ENCODE measurements at places on chromosomes 6 and 20.

DNA sequence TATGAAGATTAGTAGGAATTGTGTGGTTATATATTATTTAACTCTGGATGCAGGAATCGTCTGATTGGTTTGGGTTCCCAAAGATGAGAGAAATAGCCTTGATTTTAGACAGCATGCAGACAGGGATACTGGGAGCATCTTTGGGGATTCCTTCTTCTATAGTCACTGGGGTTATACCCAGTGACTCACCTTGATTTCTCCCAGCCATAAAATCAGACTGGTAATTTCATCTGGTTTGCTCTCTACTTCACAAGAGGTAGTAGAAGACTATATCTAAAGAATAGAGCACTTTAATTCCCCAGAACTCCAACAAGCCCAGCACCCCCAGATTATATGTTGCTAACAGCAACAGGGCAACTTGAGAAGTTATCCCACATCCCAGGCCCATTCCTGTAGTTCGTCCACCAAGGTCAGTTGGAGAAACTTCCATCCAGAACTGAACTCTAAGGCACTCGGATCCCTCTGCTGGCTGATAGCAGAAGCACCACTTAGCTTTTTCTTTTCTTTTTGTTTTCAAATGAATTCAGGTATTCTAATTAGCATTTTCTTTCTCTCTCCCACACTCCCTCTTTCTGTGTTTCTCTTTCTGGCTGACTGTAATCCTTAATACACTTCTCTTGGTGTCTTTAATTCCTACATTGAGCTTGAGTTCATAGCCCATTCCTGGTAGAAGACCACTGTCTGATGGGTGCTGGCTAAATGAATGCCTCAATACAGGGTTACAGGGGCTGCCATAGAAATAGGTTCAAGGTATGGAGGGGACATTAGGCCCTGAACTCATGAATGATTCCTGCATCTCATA is 20.4 kb upstream of the EFHC1 start:
- no peak for DNase-seq

- no peak for DNase-seq
Observed at GRCh38 chr20:23000232-23000947, 34.7 kb upstream of the SSTR4 start.

DNA sequence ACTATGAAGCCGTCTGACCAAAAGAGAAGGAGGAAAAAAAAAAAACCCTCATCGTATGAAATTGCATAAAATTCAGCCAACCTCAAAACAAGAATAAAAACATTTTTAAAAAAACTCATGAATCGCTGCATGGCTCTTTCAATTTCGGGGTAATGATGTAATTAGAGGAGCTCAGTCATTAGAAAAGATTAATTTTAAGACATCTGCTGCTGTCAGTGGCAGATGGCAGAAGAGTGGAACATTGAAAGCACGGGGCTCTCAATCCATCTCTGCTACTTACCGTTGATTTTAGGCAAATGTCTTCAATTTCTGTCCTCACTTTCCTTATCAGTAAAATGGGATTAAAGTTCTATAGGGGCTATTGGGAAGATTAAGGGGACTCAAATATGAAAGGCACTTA is 79.1 kb downstream of the EYA2 start:
- DNase-seq: no peak

GRCh38 chr6:148037496-148037895 is 305.1 kb upstream of the SASH1 start:
- DNase-seq: no peak

DNA sequence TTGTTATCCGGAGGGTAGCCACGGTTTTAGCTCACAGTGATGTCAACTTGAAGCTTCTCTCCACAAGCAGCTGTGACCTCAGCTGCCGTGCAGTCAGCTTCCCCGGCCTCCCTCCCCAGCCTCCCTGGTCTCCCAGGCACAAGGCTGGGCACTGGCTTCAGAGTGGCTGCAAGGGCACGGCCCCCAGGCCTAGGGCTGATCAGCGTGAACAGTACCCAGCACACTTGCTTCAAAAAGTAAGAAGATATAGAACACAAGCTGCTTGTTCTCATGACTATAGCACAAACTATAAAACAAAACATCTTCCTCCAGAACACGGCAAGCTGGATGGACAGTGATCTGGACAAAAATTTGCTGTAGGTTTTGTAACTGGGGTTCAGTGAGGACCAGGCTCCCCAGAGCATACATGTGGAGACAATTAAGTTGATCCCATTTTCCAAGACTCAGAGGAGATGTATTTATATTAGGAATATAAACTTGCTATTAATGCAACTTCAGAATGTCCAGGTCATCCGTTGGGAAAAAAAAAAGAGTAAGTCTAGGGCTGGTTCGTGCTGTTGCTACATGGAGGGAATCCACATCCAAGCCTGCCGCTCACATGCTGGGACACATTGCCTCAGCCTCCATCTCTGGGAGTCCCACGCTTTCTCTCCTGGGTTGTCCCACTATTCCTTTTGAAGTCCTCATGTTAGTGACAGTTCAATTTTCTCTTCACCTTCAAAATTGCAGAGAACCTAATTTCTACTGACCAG is 199.4 kb upstream of the THBS2 start:
- no peak for DNase-seq

DNA sequence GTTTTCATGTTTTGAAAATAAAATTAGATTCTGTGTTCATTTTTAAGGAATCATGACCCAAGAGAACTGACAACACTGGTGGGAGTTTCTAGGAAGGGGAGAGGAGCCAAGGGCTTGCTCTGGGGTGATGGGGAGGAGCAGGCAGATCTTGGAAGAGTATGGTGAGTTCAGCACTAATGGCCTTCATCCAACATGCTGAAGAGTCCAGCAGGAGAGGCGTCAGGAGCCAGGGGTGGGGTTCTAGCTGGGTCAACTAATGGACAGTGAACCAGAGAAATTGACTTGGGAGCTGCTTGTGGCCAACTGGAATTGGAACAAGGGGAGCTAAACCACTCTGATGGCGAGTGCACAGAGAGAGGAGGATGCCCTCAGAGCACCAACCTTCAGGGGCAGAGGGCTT is 107.1 kb downstream of the MRPL14 start:
- DNase-seq: no peak

DNA sequence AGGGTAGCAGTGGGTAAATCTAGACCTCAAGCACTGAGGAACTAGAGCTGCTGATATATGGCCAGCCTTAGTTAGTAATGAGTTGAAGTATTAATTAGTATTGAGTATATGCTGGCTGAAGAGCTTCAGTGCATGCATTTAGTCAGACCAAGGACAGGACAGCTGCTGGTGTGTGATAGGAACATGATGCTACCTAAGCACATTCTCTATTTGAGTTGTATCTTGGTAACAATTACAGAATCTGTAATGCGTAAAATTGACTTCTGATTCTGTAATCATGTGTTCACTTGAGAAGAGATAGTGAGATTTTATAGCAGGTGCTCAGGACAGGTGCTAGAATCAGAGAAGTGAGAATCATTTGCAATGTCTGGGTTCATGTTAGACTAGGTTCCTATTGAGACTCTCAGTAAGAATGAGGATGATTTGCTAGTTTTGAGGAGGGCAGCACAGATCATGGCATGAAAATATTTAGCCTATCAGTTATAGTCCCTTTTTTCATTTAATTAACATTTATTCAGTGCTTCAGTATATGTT is 369.4 kb upstream of the HS3ST5 start:
- no peak for DNase-seq

GRCh38 chr6:168865-169455 is 123.3 kb upstream of the DUSP22 start:
- peak; percentile 3 for DNase-seq

DNA sequence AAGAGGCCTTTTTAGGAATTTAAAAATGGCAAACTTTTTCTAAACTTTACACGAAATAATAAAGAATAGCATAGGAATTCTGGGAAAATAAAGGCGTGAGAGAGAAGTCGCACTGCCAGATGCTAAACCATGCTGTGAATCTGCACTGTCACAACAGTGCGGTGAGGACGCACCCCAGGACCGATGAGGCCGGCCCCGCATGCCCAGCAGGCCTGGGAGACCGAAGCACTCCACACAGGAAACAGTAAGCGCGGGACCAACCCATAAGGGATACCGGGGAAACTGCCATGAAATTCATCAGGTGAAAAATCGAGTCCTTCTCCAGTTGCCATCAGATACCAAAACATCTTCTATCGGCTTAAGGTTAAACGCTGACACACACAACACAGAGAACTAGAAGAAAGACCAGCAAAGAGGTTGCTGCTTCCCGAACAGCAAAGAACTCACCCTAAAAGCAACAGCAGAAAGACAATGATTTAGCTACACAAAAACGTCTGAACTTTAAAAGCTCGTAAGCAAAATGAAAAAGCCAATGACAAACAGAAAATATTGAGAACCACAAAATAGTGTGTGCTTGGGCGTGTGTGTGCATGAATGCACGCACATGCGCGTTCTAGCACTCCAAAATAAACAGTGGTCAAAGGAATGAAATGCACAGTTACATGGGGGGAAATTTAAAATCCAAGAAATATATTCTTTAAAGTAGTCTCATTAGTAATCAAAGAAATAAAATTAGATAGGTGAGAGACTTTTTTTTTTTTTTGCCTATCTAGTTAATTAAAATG is 15.4 kb downstream of the RAMACL start:
- no peak for DNase-seq

GRCh38 chr20:41798930-41799502 is 180.8 kb upstream of the CHD6 start:
- no peak for DNase-seq

GRCh38 chr20:49323622-49324238 is 45.9 kb upstream of the ZNFX1 start:
- no peak for DNase-seq

DNA sequence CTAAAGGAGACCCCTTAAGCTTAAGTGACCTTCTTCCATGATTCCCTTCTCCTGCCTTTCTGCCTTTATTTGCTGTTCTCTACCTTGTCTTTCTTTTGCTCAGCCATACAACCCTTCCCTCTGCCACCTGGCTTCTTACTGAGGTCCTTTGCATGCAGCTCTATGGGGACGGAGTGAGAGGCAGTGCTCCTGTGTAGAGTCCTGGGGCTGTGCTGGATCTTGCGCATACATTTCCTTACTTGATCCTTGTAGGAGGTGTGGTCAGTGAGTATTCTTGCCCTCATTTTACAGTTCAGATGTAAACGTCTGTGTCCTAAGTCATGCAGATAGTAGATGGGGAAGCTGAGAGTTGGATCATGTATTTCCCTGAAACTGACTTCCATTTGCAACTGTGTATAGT is 5.7 kb downstream of the SASH1 start:
- no peak for DNase-seq

DNA sequence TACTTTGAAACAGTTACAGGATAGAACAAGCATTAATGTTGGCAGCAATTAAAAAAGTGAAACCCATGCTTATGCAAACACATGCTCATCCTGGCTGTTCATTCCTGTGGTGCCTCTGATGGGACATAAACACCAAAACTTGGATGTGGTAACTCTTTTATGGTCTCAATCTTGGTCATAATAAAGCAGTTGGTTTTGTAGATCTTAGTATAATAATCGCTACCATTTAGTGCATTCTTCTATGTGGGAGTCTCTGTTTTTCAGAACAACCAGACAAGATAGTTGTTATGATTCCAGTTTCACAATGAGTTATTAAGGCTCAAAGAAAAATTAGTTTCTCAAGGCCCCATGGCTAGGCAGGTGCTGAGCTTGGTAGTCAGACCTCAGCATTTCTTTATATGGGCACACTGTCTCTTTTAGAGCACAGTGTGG is 184.0 kb downstream of the UTRN start:
- no peak for DNase-seq

DNA sequence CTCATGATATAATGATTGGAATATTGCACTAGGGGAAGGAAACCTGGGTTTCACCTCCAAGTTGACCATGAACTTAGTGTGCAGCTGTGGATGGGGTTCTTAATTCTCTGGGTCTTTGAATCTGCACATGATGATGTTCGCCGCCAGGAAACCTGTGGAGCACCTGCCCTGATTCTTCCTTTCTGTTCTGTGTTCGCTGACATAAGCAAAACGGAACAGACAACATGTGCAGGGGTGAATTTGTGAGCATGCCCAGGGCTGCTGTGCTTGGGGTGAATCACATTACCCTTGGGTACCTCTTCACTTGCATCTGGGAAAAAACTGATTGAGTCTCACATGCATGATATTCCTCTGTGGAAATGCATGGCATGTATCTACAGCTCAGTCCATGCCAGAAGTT is 48.8 kb downstream of the CAP2 start:
- DNase-seq: no peak

- no peak for DNase-seq
Observed at GRCh38 chr20:38148328-38149102, 16.6 kb downstream of the TGM2 start.

GRCh38 chr6:17967668-17968518 is 19.5 kb downstream of the KIF13A start:
- DNase-seq: no peak

GRCh38 chr6:39401376-39401775 is 78.9 kb upstream of the KCNK16 start:
- DNase-seq: no peak

- no peak for DNase-seq
Observed at GRCh38 chr6:13513626-13514502, 26.5 kb upstream of the GFOD1 start.

DNA sequence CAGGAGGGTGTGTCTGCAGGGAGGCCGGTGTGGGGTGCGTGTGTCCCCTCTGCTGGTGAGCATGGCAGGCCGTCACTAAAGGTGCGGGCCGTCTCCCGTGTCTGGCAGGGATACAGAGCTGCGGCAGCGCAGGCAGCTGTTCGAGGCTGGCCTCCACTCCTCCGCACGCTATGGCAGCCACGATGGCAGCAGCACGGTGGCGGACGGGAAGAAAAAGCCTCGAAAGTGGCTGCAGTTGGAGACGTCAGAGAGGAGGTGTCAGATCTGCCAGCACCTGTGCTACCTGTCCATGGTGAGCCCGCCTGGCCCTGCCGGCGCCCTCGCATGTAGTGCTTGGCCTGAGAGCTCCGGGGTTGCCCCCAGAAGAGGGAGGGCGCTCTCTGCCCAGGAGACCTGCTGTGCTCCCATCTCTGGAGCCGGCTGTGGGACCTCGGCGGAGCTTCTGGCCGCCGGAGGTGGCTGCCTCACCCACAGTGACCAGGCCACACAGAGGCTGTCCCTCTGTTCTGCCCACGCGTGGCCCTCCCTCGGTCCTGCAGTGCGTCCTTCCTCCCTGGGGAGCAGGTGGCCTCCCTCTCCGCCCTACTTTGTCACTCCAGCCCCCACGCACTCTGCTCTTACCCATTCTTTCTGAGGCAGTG is 149.6 kb downstream of the DTNBP1 start:
- DNase-seq: no peak

- DNase-seq: no peak
Observed at GRCh38 chr20:3514012-3514642, 43.3 kb downstream of the ATRN start.

- no peak for DNase-seq
Observed at GRCh38 chr6:95905132-95905531, 110.6 kb upstream of the FUT9 start.
